Spleen (tissue), 13 donors: ENCODE measurements at places on chromosomes 5 and 9. TPM values are rescaled to one million over a fixed set of nuclear protein-coding genes. Genes with fewer than 3 reads are reported as not detected.

GRCh38 chr5:79201206-79201605 lies 34.7 kb upstream of the JMY start:
- no peaks in the 10 kb centered on the region for H3K4me1 ChIP-seq
- no peaks in the 10 kb centered on the region for H3K27me3 ChIP-seq
- H3K36me3 ChIP-seq = no peaks in the 10 kb centered on the region
- H3K27ac ChIP-seq = no peak overlapping the region

DNA sequence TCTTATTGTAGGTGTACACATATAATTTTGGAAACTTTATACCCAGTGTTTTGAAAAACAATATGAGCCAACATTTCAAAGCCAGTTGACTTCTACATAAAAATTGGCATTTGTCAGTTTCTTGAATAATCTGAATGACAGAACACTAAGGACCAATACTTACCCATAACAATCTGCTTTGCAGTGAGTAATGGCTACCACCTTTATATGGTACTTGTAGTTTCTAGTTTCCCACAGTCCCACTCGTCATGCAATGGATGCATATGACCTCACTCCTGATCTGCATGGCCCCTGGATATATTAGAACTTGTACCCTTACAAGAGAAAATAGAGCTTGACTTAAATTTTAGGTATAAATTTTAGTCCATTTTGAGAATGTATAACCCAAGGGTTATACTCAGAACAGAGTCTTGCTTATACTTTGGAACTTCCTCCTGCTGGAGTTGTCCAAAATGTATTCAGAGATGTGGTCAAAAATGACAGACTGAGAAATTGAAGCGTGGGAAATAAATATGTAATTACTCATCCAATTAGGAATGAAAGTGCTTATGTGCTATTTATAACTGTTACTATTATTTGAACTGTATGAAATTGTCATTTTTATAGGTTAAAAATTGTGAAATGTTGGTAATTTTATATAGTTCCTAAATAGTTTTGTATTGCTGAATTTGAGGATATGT lies 19.5 kb downstream of the XRCC4 start:
- H3K27me3 ChIP-seq = no peaks in the 10 kb centered on the region
- H3K4me3 ChIP-seq = no peak overlapping the region
- H3K27ac ChIP-seq = no peak overlapping the region
- DNase-seq = no peak
- H3K4me1 ChIP-seq = no peaks in the 10 kb centered on the region

DNA sequence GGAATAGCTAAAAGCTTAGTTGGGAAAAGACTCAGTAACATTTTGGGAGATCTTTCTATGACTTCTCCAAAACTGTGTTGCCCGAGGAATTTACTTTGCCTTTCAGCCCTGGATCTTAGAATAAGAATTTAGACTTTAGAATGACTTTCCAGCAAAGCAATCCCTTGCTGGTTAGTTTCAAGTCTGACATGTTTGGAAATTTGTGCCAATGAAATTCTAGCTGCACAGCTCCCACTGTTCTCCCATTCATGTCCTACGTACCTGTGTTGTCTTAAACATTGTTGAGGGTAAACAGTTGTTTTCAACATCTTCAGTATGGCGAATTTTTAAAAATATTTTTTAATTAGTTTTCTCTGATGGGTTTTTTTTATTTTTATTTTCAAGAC lies 111.4 kb downstream of the CCDC192 start:
- H3K4me1 ChIP-seq = no peaks in the 10 kb centered on the region
- no peaks in the 10 kb centered on the region for H3K27me3 ChIP-seq
- no peak for DNase-seq
- no peaks in the 10 kb centered on the region for H3K36me3 ChIP-seq
- no peak overlapping the region for H3K27ac ChIP-seq

DNA sequence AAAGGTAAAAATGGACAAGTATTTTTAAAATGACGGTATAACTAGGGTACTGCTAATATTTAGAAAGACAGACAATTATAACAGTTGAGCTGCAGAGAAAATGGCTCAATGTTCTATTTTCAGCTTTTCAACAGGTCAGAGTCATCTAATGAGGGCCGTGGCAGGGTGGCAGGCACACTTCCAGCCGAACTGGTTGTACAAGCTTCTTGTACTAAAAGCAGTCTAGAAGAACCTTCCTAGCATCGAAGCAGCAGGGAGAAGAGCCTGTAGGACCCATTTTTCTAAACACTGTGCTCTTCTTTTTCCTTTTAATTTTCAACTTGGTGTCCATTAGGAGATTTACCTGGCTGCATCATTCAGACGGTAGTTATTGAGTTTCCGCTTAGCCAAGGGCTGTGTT lies 85.6 kb downstream of the SLC28A3 start:
- H3K27ac ChIP-seq = no peak overlapping the region
- no peak for DNase-seq
- no peaks in the 10 kb centered on the region for H3K4me1 ChIP-seq
- no peaks in the 10 kb centered on the region for H3K36me3 ChIP-seq
- no peaks in the 10 kb centered on the region for H3K27me3 ChIP-seq

Gene ADRA1B
- 39.6 TPM for total RNA-seq

Gene FOXD4L6
- total RNA-seq = not detected

DNA sequence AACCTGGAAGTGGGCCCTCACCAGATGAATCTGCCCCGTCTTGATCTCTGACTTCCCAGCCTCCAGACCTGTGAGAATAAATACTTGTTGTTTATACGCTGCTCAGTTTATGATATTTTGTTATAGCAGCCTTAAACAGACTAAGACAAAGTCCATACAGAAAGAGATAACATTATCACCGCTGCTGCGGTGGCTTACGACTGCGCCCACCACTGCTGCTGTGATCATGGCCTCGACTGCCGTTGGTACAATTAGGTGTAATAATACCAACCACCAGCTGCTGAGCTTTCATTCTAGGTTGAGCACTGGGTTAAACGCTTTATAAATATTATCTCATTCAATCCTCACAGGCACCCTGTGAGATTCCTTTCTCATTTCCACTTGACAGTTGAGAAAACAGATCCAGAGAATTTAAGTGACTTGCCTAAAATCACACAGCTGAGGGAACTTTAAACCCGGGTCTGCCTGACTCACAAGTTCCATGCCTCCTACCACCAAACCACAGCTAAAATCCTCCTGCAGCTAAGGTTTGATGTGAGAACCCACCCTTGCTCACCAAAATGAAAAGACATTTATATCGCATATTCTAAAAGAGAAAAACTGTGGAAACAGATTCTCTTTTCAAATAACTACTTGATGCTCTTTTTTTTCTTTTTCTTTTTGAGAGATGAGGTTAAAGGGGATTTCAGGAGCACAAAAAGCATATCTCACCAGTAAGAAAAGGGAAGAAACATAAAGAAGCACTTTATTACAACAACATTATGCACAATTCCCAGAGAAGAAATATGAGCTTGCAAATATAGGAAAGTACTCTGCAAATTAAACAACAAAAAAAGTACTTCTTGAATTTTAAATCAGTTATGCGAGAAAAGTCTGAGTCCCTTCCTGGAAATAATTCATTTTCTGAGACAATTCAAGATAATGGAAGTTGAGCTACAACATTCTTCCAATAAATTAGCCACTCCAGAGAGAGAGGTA lies 23.9 kb downstream of the GOLM1 start:
- H3K27me3 ChIP-seq = no peaks in the 10 kb centered on the region
- no peaks in the 10 kb centered on the region for H3K4me1 ChIP-seq
- no peaks in the 10 kb centered on the region for H3K36me3 ChIP-seq
- H3K27ac ChIP-seq = no peak overlapping the region

Gene RGS7BP
- total RNA-seq = 0.54 TPM

DNA sequence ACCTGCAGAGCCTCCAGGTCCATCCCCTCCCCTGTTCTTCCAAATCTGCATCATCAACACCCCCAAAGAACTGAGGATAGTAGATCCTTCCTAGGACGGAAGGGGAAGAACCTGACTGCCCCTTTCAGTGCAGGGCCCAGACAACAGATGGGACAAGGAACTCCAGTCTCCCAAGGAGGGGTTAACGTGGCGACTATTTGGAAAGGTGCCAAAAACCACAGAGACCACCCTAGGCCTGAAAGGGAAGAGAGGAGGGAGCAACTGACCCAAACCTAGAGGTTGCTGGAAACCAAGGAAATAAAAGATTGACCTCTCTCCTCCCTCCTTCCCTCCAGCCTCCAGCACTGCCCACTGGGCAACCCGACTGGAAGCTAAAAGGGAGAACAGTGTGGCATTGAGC lies 59.7 kb upstream of the NEURL1B start:
- H3K27ac ChIP-seq = no peak overlapping the region
- H3K4me3 ChIP-seq = no peak overlapping the region
- no peaks in the 10 kb centered on the region for H3K36me3 ChIP-seq
- peak; percentile 11 for DNase-seq

DNA sequence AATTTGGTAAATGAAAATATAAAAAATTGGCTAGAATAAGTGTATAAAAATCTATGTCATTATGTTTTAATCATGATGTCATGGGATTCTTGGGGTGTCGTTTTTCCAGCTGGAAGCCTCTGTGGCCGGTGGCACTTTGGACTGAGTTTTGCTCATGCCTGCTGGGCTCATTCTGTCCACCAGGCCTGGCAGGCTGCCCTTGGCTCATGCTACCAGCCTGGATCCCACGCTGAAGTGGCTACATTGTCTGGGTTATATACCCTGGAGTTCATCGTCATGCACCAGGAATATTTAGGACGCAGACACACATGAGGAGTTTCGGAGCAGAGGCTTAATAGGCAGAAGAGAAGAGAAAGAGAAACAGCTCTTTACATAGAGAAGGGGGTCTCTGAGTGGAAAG lies 1913.7 kb upstream of the WWC1 start:
- H3K4me3 ChIP-seq = no peak overlapping the region
- no peaks in the 10 kb centered on the region for H3K36me3 ChIP-seq
- H3K27me3 ChIP-seq = no peaks in the 10 kb centered on the region
- no peak overlapping the region for H3K27ac ChIP-seq

Gene DAB2IP
- total RNA-seq = 83.0 TPM

DNA sequence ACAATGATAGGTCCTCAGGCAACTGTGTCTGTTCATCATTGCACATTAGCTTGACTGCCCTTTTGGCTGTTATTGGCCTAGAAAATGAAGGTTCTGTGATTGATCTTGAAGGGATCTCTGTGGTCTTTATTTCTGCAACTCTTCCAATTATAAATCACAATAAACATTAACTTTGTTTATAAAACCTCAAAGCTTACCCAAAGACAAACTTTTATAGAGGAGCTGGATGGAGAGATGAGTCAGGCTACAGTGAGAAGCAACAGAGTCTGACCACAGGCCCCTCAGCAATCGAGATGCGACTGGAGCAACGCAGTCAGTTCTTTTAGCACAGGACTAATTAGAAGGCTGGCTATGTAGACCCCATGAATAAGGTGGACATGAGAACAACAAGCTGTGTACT lies 5.3 kb downstream of the MACROH2A1 start:
- H3K27me3 ChIP-seq = no peaks in the 10 kb centered on the region
- H3K36me3 ChIP-seq = no peaks in the 10 kb centered on the region
- H3K27ac ChIP-seq = peak overlapping the region; percentile 95
- peaks cover 95% of the 10 kb centered on the region for H3K4me1 ChIP-seq
- no peak for DNase-seq

- peaks cover 8% of the 10 kb centered on the region for H3K4me1 ChIP-seq
- no peaks in the 10 kb centered on the region for H3K36me3 ChIP-seq
- H3K27ac ChIP-seq = no peak overlapping the region
- no peak for DNase-seq
- no peak overlapping the region for H3K4me3 ChIP-seq
- H3K27me3 ChIP-seq = no peaks in the 10 kb centered on the region
These were observed 44.4 kb downstream of the ACTBL2 start for GRCh38 chr5:57437976-57438805.

- no peak overlapping the region for H3K4me3 ChIP-seq
- no peak for DNase-seq
- H3K27ac ChIP-seq = no peak overlapping the region
These were observed 78.5 kb downstream of the SH3TC2 start for GRCh38 chr5:148984345-148984744.

DNA sequence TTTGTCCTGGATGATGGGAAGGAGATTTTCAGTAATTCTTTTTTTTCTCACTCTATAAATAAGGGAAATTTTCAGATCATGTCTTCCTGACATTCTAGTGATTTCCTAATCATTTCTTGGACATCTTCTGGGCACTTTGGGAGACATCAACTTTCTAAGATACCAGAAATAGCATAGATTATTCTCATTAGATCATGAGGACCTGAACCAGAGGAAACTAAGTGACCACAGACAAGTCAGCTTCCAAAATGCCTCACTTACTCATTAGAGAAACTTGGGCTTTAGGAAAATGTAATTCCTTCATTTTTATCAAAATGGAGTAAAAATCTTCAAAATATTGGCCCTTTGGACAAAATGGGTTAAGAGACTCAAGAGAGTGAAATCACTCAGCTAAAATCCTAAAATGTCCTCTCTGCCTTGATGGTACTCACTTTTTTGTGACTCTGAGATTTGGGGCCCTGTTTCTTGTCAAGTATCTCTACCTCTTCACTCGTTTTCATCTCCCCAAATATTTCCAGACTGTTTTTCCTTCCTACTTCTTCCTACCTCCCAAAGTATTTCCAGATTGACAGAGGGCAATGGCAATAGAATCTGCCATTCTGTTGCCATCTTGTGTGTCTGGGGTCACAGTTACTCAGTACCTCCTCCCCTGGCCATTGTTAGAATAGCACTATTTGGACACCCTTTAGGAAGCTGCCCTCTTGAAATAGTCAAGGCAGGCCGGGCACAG lies 194.5 kb downstream of the NR3C1 start:
- H3K4me1 ChIP-seq = peaks cover 32% of the 10 kb centered on the region
- no peaks in the 10 kb centered on the region for H3K36me3 ChIP-seq
- DNase-seq = no peak
- no peak overlapping the region for H3K4me3 ChIP-seq
- H3K27me3 ChIP-seq = no peaks in the 10 kb centered on the region

Gene LURAP1L
- total RNA-seq = 10.3 TPM

GRCh38 chr5:138629392-138629791 lies 54.2 kb upstream of the HSPA9 start:
- no peaks in the 10 kb centered on the region for H3K36me3 ChIP-seq
- H3K27ac ChIP-seq = no peak overlapping the region
- H3K27me3 ChIP-seq = peaks cover 14% of the 10 kb centered on the region

DNA sequence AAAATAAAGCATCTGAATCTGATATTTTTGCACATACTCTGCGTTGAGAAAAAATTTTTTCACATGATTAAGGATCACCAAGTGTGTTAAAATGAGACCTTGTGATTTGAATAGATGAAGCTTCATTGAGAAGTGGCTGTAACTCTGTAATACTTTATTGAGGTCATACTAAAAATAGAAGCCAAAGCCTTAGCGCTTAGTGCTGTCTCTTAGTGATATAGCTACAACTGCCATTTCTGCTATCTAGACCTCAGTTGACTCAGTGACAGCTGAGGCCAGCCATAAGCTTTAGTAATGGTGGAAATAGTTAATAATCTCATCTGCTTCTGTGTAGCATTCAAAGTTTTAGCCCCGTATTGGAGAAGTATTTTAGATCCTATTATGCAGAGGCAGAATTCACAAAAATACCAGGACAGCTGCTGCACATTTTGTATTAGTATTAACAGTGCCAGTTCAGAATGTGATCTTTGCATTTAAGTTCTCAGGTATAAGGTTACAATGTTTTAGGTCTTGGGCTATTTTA lies 107.4 kb upstream of the SGCD start:
- no peak overlapping the region for H3K27ac ChIP-seq
- no peaks in the 10 kb centered on the region for H3K27me3 ChIP-seq
- no peak for DNase-seq
- no peaks in the 10 kb centered on the region for H3K36me3 ChIP-seq
- H3K4me1 ChIP-seq = no peaks in the 10 kb centered on the region
